SW 1271 (cell line): ENCODE measurements at places on chromosomes 11 and 22.

DNA sequence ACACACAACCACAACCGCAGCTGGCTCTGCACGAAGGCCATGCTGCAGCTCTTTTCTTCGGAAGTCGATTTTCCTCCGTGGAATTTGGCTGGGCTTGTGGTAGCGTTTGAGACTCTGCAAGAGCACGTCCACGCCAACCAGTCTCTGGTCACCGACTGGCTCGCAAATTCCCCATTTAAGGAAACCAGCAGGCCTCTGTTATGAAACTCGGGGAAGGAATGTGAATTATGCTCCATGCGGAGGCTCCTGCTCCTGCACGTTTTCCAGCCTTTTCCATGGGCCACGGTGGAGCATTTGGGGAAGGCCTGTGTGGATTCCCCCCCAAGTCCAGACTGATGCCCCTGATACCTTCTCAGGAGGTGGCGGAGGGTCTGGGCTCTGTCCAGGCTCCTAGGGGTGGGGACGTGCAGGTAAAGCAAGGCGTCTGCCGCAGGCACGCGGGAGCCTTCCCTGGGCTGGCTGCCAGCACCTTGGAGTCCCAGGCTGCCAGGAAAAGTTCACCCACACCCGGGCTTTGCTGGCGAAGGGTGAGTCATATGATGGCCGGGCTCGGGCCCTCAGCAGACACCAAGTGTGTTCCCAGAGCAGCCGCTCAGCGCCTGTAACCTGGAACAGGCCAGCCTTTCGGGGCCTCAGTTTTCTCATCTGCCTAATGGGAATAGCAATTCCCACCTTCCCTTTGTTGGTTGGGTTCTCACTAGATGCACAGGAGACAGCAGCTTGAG is 41.9 kb downstream of the LRP5 start:
- DNase-seq: no peak

DNA sequence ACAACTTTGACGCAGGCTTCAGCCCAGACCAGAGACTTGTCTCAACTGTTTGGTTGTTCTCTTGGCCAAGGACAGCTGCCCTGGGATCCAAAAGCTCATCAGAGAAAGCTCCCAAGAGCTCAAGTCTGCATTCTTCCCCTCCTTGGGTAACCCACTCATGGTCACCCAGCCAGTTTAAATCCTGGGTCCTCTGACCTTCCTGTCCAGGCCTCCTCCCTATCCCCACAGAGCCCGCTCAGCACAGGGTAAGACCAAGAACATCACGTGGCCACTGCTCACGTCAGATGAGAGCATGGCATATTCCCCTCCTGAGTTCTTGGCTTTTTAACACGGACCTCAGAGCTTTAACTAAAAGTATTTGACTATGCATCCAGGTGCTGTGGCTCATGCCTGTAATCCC is 25.8 kb downstream of the TSKU start:
- no peak for DNase-seq

GRCh38 chr11:82867495-82868082 is 32.6 kb downstream of the PRCP start:
- peak; percentile 71 for DNase-seq

DNA sequence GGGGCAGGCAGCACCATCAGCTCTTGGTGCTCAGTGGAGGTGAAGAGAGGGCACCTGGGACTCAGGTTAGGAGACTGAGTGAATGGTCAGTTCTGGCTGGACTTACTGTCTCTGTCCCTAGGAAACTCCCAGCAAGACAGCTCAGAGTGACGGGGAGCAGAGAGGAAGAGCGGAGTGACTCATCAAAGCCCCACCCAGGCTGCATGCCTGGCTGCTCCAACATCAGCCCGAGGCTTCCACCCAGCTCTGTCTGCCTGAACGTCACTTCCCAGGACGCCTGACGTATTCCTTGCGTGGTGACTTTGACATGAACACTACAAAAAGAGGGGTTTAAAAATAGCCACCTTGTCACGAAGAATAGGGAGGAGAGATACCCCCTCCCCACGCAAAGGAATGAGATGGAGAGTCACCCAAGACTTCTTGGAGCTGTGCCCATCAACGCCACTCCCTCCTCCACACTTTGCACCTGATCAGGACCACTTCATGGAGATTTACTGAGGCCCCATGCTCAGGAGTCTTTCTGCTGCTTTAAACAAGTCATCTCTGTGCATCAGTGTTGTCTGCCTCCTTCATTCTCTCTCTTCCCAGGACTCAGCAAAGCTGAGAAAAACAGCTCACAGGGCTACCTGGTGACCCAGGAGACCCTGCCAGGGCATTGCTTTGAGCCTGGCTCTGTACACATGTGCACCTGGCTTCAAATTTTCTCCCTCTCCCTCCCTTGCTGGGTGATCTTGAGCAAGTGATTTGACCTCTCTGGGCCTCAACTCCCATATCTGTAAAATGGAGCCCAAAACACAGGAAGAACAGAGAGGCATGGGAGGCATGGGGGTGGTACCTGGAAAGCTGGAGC is 83.1 kb downstream of the MN1 start:
- DNase-seq: peak; percentile 90

GRCh38 chr11:105693075-105693759 is 83.3 kb downstream of the GRIA4 start:
- no peak for DNase-seq

DNA sequence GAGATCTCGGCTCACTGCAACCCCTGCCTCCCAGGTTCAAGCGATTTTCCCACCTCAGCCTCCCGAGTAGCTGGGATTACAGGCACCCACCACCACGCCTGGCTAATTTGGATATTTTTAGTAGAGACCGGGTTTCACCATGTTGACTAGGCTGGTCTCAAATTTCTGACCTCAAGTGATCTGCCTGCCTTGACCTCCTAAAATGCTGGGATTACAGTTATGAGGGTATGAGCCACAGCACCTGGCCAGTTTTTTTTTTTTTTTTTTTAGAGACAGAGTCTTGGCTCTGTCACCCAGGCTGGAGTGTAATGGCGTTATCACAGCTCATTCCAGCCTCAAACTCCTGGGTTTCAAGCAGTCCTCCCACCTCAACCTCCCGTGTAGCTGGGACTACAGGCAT is 54.9 kb upstream of the PRR5 start:
- DNase-seq: no peak

DNA sequence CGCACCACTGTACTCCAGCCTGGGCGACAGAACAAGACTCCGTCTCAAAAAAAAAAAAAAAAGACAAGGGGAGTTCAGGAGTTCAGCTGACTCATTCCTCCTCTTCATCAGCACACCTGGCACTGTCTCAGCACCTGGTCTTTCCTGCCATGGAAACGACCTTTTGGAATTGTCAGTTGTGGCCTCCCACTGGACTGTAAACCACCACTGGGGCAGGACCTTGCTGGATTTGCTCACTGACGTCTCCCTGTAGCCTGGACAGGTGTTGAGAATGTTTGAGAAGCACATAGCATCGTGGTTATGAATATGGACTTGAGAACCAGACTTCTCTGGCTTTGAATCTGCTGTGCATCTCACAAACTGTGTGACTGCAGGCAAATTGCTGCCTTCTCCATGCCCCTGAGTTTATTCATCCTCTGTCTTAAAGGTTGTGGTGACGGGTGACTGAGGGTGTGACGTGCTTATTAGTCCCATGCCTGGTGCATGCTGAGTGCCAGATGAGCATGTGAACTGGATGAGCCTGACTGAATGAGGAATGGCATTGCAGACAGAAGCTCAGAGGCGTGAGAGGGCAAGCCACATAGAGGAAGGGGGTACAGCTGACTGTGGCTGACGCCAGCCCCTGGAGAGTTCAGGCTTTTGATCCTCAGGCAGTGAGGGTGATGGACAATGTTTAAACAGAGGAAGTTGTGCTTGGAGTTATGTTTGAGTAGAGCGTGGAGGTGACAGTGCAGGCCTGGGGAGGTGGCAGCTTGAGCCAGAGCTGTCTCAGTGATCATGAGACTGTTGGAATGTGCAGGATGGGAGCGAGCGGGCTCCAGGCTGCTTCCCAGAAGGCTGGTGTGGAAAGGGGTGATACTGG is 12.7 kb downstream of the TOM1 start:
- DNase-seq: no peak

- DNase-seq: no peak
Observed at GRCh38 chr22:49789289-49790141, 38.2 kb downstream of the BRD1 start.
